Epithelial cell of prostate (primary cell): ENCODE measurements at places on chromosomes 12 and 14.

DNA sequence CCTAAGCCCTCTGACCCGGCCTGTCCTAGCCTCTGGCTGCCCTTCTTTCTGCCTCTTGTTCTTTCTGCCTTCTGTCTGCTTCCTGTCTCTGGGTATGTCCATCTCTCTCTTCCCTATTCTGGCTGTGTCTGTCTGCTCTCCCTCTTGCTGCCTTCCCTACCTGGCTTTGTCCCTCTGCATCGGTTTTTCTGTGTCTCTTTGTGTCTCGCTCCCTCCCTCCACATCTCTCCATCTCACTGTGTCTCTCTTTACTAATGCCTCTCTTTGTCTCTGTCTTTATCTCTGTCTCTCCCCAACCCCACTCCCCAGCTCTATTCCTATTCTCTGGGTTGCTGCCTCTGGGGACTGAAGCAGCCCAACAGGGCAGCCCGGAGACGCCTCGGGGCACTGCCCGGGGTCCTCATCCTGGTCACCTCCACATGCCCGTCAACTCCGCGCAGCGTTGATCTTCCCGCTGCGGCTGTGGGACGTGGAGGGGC is 10.1 kb downstream of the SHMT2 start:
- no peak for DNase-seq

DNA sequence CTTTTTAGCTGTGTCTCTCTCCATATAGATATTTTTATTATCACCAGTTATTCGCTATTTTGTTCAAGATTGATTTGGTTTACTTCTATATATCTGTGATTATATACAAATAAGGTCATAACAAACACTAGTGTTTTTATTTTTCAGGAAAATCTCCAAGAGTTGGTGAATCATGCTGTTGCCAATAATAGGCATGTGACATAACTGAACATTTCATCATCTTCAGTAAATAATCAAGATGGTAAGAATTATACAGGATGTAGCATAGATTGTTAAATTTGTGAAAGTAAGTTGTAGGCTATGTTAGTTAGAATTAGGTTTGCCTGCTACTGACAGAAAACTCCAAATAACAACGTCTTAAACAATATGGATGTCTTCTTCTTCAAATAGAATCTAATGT is 240.9 kb upstream of the PDE3A start:
- DNase-seq, result no peak

DNA sequence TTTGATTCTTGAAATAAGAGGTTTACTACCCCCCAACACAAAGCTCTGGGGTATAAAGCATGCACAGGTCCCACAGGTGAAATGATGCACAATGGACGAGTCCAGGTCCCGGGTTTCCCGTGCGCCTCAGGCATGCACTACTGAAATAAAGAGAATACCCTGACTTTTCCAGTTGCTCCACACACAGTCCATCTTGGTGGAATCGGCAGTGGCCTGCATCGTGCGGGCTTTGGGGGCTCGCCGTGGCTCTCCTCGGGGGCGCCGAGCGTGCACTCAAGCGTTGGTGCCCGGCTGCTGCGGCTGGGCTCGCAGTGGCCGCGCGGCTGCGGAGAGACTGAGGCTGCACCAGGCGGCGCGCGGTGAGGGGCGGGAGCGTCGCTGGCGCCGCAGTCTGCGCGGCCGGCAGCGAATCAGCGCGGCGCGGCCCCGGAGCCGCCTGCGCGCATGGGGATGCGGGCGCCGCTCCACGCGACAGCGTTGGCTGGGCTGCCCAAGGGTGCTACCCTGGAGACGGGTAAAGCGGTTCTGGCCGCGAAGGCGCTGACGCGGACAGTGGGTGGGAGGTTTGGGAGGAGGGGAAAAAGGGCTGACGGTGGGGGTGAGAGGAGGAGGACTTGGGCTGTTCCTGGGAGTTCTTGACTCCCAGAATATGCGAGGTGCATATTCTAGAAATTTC is 53.8 kb upstream of the CCDC175 start:
- no peak for DNase-seq

DNA sequence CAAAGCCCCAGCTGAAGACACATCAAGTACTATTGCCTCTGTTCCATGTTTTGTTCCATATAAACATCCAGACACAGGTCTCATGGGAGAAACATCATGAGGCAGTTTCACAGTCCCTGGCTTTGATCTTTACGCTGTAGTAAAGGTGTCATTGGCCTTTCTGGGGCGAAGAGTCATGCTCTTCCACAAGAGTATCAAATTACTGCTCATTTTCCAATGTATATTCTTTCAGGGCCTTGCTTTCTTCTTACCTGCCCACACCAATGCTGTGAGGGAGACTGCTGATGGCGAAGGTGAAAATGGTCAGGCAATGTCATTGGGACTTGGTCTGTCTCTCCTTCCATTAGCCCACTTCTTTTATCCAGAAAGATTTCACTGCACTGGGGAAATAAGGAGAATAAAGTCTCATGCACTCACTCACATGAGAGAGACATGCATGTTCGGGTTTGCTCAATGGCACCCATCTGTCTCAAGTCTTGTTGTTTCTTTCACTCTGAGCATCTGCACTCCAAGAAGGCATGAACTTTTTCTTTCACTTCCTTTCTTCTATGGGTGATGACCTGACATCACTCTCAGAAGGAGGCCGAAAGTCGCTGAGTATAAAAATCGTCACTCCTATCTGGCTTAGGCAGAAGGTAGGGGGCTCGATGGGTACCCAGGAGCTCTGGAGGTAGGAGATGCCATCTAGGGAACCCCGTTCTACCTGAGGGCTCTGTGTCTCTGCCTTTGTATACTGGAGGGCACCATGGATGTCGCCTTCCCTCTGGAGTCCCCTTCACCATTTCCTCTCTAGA is 1.3 kb upstream of the JDP2 start:
- no peak for DNase-seq

DNA sequence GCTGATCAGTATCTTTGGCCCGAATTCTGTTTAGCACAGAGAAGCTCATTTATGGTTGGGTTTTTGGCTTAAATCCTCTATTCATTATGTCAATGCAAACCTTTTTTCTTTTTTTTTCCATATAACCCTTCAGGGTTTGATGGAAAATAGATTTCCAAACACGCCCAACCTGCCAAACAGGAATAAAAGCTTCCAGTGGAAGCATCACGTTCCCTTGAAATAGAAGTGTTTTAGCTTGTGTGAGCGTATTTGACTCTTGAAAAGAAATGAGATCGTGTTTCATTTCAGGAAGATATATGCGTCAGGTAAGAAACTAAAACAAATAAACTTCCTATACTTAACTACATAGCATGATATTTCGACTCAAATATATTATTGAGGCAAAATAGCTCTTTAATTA is at the start of gene PIK3C2G:
Gene PIK3C2G (plus strand): TSS at position 246 of the 400 bp plus-strand sequence. CDS start 20,564 bp downstream, outside the sequence.
- peak; percentile 22 for DNase-seq

DNA sequence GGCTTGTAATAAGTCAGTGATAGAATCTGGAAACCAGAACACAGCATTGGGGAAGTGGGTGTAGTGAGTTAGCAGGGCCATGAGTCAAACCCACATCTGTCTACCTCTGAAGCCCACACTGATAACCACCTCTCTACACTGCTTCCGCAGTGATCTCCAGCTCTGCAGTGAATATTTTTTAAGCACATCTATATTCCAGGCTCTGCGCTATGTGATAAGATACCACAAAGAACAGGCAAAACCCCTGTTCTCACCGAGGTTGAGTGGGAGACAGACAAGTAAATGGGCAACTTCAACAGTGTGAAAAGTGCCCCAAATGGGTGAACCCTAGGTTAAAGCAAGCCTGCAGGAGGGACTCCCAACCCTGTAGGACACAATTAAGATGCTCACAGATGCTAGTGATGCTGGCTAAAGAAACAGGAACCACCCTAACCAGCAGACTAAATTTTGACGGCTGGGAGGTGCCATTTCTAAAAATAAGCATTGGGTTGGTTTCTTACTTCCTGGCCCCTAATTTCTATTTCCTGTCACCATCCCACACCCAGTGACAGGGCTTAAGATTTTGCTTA is 375.0 kb downstream of the DPF3 start:
- DNase-seq, result no peak

- DNase-seq, result no peak
These were observed at the start of gene GPR65 for GRCh38 chr14:88005050-88005481. GPR65 (plus strand) TSS chr14:88005135; CDS start chr14:88010848, 5,713 bp downstream.

DNA sequence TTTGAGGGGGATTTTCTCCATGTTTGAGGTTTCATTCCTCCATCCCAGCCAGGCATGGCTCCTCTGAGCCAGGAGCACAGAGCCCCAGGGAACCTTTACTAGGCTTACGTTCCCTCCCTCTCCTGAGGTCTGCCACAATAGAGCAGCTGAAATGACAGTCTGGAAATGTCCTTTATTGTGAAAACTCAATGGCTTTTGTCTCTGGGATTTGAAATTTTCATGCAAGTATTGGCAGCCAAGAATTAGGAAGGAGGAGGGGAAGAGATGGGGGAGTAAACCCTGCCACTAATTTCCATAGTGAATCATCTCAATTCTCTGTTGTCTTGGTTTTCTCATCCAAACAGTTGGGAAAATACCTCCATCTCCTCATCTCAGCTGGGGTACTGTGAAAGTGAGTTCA is 2.6 kb upstream of the PLEKHG3 start:
- no peak for DNase-seq

DNA sequence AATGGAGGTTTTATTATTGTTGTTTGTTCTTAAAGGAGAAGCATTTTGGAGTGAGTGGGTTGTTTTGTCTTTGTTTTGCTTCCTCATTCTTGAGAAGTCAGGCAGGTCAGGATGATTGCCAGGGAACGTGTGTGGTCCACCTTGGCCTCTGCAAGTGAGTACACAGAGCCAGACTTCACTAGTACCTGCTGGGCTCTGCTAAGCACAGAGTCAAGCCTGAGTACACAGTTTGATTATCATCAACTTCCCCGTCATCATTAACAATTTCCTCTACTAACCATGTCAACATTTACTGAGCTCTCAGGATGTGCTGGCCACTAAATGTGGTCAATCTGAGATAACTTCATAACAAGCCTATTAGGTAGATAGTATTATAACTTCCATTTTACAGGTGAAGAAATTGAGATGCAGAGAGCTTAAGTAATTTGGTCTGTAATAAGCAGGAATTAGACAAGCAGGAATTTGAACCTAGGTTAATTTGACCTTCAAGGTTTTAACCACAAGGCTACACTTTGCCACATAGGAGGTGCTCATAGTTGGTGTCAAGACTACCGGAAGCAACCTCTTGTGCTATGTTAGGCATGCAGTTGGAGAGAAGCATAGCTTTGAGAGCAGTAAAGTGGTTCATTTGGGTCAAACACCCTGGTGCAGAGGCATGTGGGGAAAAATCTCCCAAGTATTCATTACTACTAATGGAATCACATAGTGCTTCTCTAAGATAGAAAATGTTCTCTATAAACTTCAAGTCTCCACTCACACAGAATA is 178.3 kb downstream of the NUAK1 start:
- DNase-seq, result peak; percentile 61

- DNase-seq, result no peak
These were observed 581.9 kb downstream of the VRK1 start for GRCh38 chr14:97379091-97379531.

DNA sequence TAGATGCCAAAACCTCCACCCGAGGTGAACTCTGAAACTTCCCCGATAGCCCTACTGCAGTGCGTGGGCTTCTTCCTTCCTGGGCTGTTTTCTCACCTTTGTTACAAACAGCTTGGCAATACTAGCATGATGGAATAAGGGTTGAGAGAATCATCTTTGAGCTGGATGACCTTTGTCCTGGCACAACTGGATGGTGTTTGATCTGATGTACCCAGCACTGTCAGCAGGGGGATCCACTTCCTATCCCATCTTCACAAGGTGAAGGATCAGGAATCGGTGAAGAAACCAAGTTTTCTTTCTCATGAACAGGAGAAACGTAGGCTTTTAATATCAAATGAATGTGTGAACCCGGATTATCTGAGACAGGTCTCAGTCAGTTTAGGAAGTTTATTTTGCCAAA is 19.5 kb upstream of the LRRC10 start:
- DNase-seq, result no peak

GRCh38 chr14:60656686-60657455 is 7.6 kb upstream of the SIX1 start:
- no peak for DNase-seq

DNA sequence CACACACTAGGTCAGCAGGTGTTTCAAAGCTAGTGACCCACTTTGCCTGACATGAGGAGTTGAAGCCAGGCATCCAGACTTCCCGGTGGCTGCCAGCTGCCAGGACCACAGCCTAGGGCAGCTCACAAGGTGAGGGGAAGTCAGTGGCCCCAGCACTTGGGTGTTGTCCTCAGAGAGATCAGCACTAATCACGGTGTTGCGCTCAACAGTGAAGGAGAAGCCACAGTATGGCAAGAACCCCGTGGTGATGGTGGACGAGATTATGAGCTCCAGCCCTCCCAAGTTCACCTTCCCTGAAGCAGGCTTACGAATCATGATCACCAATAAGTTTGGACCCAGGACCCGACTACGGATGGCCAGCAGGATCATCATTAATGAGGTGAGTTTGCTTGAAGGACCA is 59.9 kb upstream of the RIN3 start:
- no peak for DNase-seq

GRCh38 chr14:67863223-67863622 is 43.6 kb downstream of the RAD51B start:
- peak; percentile 43 for DNase-seq

GRCh38 chr14:45364565-45365156 is 111.7 kb upstream of the MIS18BP1 start:
- no peak for DNase-seq

DNA sequence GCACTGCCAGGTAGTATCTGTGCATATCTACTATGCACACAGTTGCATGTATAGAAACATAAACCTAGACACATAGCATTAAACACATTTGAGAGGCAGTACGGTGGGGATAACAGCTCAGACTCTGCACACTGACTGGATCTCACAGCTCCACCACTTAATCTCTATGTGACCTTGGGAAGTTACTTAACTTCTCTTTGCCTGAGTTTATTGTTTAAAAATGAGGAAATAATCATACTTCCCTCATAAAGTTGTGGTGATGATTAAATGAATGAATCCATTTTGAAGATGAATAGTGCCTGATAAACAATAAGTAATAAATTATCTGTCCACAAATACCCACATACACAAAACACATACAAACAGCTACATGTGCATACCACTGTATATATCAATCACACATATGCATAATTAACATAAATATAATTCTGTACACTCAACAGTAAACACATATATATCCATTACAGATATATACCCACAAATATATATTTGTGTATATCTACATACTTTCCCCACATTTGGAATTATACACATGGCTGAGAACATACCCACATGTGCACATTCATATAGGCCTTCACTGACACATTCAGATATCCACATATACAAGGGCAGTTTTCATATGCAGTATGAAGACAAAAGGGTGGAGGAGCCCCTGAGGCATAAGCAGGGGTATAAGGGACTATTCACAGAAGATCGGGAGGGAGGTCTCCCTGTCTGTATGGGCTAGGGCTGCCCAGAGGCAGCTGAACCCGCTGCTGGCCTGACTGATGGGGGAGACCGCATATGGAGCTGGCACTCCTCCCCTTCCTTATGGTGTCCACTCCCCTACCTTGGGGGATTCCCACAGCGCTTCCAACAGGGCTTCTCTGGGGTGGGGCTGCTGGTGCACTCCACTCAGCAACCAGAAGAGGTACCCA is 5.9 kb downstream of the CDH24 start:
- no peak for DNase-seq

GRCh38 chr12:47863467-47863866 is 41.3 kb downstream of the VDR start:
- peak; percentile 65 for DNase-seq

- DNase-seq, result no peak
These were observed 161.3 kb upstream of the LMNTD1 start for GRCh38 chr12:25714198-25714984.
